ENCODE measurements at places on chromosomes 7 and 10.
A peak's percentile ranks its signal among the peaks of the same experiment; 100 is the strongest.

GRCh38 chr10:79342811-79343561, 4.3 kb upstream of the PPIF start:
- no peak for DNase-seq

GRCh38 chr10:75449382-75450074, 18.1 kb downstream of the LRMDA start:
- DNase-seq, result no peak

GRCh38 chr10:132469197-132469884, 68.2 kb upstream of the INPP5A start:
- DNase-seq, result no peak

DNA sequence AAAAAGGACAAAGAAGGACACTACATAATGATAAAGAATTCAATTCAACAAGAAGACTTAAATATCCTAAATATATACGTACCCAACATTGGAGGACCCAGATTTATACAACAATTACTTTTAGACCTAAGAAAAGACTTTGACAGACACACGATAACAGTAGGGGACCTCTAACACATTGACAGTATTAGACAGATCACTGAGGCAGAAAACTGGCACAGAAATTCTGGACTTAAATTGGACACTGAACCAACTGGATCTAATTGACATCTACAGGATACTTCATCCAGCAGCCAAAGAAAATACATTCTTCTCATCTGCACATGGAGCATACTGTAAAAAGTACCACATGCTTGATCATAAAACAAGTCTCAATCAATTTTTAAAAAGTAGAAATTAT, 103.8 kb downstream of the DGKI start:
- DNase-seq, result no peak

GRCh38 chr7:137345799-137346449, 2.4 kb upstream of the PTN start:
- no peak for DNase-seq

DNA sequence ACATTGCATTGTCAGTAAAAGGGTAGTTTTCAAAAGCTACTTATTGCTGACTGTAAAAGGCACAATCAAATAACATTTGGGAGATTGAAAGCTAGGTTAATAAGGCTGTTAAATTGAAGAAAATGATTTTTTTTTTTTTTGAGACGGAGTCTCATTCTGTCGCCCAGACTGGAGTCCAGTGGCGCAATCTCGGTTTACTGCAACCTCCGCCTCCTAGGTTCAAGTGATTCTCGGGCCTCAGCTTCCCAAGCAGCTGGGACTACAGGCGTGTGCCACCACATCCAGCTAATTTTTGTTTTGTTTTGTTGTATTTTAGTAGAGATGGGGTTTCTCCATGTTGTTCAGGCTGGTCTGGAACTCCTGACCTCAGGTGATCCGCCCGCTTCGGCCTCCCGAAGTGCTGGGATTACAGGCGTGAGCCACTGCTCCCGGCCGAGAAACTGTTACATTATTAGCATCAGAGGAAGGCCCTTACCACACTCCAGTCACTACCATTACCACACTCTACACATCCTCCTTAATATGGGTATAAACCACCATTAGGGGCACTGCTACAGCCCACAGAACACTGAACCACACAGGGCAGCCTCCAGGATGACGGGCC, 1.0 kb downstream of the CYP51A1 start:
- no peak for DNase-seq

- no peak for DNase-seq
Observed at GRCh38 chr10:34449836-34450235, 365.3 kb downstream of the PARD3 start.

GRCh38 chr10:49512121-49512809, 26.7 kb downstream of the ERCC6 start:
- no peak for DNase-seq

GRCh38 chr10:129833468-129833950, 130.6 kb downstream of the EBF3 start:
- no peak for DNase-seq

- no peak for DNase-seq
Observed at GRCh38 chr7:120553491-120553890, 280.5 kb downstream of the KCND2 start.

DNA sequence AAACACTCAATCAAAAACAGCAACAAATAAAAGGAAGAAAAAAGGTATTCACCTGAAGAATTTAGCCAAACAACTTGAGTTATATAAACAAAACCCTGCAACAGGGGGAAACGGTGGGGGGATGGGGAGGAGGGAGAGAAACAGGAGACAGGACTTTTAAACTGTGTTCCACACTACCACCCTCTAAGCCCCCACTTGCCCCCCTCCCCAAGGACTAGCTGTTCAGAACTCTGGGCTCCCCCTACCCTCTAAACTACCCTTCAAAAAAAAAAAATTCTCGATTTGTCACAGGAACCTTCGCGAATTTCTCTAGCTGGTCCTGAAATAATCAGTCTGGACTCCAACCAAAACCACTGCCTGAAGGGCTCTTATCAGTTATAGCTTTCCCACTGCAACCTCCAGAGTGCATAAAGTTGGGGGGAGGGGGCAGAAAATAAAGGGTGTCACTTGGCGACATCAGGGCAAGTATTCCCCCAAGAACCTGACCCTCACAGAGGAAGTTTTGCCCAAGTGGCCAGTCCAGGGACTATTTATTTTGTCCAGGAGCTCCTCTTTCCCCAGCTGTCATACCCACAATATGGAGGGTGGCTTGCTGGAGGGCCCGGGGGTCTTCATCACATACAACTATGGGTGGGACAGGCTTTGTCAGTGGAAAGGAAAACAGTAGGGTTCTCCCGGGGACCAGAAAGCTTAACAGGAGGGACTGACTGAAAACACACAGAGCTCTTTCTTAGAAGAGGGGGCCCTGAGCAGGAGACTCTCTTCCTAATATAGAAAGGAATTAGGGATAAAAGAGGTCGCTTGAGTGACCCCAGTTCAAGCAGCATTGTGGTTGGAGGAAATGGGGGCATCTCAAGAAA, 1.3 kb downstream of the UBE2H start:
- DNase-seq, result peak; percentile 45

GRCh38 chr10:103053659-103054581, 135.8 kb downstream of the CNNM2 start:
- DNase-seq, result peak; percentile 60

GRCh38 chr10:86337121-86337601, 29.4 kb downstream of the GRID1 start:
- DNase-seq, result no peak

GRCh38 chr10:22913474-22914092, 14.3 kb upstream of the ARMC3 start:
- DNase-seq, result no peak

DNA sequence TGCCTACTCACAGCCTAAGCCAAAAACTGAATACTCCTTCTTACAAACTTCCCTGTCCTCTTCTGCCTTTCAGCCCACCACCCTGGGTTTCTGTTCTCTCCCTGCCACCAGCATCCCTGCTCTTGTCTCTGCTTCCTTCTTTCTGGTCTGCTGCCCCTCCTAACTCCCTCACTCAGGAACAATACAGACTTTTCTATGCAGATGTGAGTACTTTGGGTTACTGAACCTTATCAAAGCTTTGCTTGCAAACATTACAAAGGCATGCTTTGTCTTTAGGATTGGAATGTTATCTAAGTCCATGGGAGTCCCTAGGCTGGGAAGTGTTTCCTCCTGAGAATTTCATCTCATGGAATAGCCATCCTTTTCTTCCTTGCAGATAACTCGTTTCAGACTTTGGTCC, 28.9 kb downstream of the CNNM1 start:
- DNase-seq, result no peak

DNA sequence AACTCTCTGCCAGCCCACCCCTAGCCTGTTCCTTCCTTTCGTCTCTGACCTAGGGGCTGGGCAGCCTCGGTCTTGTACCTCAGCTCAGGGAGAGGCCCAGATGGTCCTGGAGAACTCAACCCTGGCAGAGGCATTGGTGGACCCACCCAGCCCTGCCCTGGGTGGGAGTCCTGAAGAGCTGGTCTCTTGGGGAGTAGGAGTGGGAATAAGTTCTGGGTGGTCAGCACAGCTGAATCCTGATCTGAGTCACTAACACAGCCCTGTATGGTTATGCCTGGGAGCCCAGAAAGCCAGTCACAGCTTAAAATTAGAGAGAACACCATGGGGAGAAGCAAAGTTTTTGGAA, 84.0 kb downstream of the SORBS1 start:
- no peak for DNase-seq

DNA sequence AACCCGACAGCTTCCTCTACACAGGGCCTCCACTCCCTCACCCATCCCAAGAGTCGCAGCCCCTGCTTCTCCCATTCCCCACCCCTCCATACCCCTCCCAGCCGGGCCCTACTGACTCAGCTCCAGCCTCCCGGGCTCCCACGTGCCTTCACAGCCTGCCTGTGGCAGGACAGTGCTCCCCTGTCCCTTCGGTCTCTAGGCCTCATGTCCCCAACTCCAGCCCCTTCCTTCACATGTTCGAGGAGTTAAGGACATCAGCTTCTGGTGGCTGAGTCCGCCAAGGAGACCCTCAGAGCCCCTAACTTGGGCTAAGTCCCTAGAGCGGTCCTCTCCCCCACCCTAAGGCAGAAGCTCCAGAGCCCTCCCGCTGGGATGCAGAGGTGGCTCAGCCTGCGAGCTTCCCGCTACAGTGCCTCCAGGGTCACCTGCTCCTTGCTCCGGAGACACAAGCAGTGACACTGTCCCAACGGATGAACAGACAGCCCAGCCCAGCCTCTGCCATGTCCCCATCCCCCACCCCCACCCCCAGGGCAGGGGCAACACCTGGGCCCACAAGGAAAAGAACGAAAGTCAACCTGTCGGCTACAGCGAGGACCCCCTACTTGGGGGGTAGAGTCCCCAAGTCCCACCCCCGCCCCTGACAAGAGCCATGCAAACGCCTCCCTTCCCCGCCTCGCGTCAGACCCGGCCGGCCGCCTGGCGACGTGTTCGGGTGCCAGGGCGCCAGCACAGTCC, 716 bp downstream of the SMARCD3 start:
- no peak for DNase-seq
